ENCODE measurements at places on chromosomes 1 and 21. TPM values are rescaled to one million over a fixed set of nuclear protein-coding genes. Genes with fewer than 3 reads are reported as not detected.

- DNase-seq = no peak
Measured at GRCh38 chr1:85339089-85339488, 62.7 kb upstream of the BCL10 start.

DNA sequence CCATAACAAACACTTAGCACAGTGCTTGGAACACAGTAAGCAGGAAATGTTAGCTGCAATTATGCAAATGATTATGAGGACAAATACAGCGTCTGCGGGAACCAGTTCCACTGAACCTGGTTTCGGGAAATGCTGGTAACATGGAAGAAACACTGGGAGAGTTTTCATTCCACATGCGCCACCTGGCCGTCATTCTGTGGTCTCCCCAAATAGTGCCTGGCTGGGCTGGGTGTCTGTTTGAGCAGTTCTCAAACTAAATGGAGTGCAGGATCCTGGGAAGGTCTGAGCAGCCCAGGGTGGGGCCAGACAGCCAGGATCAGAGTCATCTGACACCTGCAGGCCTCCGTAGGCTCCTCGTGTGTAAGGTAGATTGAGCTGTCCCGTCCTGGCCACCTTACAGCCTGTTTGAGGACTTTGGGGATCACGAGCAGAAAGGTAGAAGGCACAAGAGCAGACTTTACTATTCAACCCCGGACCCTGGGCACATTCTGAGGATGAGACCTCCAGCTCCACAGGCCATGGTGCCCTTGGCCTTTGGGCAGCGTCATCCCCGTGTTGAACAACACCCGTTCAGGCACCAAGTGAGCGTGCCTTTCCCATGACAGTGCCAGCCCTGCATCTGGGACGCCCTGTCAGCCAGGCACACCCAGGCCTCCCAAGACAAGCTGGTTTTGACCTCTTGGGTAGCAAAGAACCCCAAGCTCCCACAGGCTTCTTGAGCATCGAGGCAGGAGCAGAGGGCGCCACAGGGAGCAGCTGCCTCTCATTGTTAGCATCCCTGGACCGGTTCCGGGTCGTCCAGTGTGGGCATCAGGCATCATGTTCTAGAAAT, 101.9 kb downstream of the PRDM2 start:
- DNase-seq = no peak

Gene LHX8
- not detected for total RNA-seq

DNA sequence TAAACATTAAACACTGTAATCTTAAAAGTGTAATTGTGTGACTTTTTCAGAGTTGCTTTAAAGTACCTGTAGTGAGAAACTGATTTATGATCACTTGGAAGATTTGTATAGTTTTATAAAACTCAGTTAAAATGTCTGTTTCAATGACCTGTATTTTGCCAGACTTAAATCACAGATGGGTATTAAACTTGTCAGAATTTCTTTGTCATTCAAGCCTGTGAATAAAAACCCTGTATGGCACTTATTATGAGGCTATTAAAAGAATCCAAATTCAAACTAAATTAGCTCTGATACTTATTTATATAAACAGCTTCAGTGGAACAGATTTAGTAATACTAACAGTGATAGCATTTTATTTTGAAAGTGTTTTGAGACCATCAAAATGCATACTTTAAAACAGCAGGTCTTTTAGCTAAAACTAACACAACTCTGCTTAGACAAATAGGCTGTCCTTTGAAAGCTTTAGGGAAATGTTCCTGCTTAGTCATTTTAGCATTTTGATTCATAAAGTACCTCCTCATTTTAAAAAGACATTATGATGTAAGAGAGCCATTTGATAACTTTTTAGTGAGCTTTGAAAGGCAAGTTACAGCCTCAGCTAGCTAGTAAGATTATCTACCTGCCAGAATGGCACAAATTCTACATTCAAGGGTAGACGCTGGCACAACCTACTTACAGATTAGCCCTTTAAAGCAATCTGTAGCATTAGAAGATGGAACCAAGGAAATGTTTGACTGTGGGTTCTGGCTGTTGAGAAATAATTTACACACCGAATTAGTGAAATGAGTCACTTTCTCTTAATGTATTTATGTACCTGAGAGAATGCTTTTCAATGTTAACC, 9.4 kb downstream of the SOD1 start:
- DNase-seq = no peak

Gene LIN9
- total RNA-seq = 2.9 TPM

- no peak for DNase-seq
Measured at GRCh38 chr1:160167056-160167455, 15.7 kb downstream of the ATP1A4 start.

GRCh38 chr1:91633438-91633837, 132.8 kb downstream of the CDC7 start:
- DNase-seq = no peak

DNA sequence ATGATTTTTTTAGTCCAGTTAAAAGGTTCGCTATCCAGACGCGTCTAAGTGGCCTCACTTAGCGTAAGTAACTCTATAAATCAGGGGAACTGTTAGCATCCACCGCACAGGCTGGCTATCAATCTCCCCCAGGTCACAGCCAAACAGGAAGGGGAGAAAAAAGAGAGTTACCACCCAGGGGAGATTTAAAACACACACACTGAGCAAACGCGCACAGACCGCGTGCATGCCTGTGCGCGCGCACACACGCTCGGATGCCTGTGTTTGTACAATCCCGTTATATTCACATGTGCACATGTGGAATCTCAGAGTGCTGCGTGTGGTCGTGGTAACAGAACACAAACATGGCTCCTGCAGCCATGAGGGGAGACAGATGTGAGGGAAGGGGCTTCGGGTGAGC, 125.4 kb downstream of the CASZ1 start:
- DNase-seq = no peak

GRCh38 chr1:226675715-226676357, 63.2 kb downstream of the ITPKB start:
- DNase-seq = no peak

Gene FTCD
- total RNA-seq = 0.24 TPM

Gene GUCA2A
- total RNA-seq = not detected

- DNase-seq = no peak
Measured at GRCh38 chr1:226293553-226293920, 15.4 kb downstream of the LIN9 start.

Data from right atrium auricular region (tissue), 2 donors.